ENCODE measurements at places on chromosomes 1 and 21.

GRCh38 chr1:110136911-110137310 lies 13.4 kb upstream of the SLC6A17 start:
- no peak for DNase-seq

DNA sequence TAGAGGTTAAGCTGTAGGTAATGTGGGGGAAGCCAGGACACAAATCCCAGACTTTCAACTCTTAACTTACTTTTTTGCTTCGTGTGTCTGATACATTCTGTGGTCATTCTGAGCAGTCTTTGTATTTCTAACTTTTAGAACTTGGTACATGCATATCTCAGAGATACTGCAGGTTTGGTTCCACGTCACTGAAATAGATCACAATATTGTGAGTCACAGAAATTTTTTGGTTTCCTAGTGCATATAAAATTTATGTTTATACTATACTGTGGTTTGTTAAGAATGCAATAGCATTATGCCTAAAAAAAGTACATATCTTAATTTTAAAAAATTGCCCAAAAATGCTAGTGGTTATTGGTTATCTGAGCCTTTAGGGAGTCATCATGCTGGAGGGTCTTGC lies 3.2 kb downstream of the URB2 start:
- DNase-seq, result no peak

GRCh38 chr1:234271243-234271606 lies 102.0 kb upstream of the COA6 start:
- DNase-seq, result no peak

- DNase-seq, result no peak
Measured at GRCh38 chr1:196142111-196142640, 466.1 kb downstream of the KCNT2 start.
